ENCODE measurements at places on chromosomes 13 and 19.

DNA sequence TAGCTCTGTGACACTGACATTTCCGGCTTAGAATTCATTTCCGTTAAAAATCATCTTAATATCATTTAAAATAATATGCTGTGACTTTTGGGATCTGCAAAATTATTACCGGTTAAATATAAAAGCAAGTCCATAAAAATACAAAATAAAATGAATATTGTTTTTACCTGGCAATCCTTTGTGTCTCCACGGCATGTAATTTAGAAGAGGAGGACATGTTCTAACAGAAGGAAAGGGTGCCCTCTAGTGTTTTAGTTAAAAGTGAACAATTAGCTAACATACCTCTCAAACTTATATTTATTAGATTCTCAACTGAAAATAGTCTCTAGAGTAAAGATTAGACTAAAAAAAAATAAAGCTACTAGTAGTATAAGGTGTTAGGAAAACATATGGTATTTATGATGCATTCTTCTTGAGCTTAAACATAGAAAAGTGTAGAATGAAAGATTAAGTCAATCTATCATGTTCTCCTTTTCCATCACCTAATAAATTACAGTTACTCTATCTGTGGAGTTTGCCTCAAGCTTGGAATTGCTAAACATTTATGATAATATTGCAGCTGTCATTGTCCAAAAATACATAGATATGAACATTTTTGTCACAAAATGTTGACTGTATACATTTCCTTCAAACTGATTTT is 676.7 kb upstream of the SPRY2 start:
- no peak for DNase-seq

DNA sequence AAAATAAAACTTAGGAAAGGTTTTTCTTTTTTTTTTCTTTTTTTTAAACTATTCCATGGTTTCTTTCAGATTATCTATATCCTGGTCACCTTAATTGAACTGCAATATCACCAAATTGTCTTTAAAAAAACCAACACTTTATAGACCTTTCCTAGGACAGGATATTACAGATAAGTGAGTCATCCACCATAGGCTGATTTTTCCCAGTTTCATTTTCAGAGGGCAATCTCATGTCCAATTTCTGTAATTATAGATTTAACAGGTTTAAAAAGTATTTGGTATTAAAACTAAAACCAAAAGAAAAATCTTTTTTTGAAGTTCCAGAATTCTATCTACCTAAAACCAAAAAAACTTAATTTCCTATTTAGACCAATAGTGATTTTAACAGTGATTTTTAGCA is 13.2 kb downstream of the SPART start:
- DNase-seq = no peak

GRCh38 chr19:748274-748598 is 2.7 kb upstream of the MISP start:
- no peak for DNase-seq

GRCh38 chr19:11421371-11422098 is 2.4 kb upstream of the RGL3 start:
- no peak for DNase-seq

DNA sequence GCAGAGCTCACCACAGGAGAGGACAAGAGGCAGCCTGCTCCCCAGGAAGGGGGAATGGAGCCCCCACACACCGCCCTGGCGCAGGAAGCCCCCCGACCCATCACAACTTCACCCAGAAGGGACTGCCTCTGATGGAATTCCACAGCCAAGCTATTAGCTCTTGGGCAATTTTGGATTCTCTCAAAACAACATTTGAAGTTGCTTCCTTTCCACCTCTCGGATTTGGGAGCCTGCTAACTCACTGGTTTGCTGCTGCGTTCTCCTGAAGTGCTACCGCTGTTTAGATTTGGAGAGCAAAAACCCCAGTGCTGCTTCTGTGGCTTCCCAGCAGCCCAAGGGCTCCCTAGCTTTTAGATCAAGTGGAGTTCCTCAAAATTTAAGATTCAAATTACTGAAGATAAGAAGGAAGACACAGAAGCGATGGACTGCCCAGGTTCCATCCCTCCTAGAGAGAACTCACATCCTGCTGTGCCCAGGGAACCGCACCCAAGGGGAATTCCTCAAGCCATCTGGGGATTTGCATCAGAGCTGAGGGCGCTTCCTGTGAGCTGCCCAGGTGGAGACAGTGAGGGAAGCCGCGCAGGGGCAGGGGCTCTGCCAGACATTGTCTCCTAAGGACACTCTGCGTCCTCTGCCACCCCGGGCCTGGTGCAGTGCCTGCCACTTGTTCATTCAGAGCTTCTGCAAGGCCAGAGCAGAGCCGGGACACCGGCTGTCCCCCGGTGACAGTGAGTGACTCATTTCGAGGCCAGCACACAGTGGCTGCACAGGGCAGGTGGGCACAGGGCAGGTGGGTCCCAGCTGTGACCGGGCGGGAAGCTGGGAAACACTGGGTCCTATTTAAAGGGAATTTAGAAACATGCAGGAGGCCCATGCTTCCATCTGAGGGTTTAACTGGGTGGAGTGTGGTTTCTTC is 45.5 kb downstream of the COL4A1 start:
- no peak for DNase-seq

GRCh38 chr13:111390522-111391270 is 70.3 kb downstream of the TEX29 start:
- no peak for DNase-seq

DNA sequence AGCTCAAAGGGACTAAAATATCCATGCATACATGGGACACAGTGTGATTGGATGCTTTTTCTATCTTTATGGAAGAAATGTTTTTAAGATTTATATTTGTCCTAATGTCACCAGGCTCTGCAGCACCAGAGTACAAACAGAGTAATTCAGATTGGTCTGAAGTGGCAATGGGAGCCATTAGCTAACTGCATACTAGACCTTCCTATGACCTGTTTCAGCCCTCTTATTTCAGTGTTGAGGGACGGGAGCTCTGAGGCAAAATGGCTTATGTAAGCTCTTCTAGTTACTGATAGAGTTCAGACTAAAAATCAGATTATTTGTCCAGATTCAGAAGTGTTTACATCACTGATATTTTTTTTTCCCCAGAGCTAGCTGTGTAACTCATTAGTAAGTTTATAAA is 4.9 kb downstream of the SLAIN1 start:
- no peak for DNase-seq

GRCh38 chr13:102678339-102679107 is 16.3 kb downstream of the METTL21C start:
- DNase-seq = no peak

DNA sequence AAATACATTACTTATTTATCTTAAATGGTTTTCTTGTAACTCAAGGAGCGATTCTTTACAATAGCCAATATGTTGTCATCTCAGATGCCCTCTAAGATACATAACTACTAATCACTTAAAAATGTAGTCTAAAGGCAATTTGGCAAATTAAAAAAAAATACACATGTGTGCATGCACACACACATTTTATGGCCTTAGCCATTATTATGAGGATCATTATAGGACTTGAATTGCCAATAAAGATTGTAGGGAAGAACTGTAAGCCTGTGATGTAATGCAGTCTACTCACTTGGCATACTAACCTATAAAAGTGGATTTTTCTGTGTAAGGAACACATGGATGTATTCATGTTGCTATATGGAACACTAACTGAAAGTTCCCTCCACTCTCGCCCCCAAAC is 274.3 kb downstream of the SHISA2 start:
- no peak for DNase-seq

- DNase-seq = peak; percentile 17
Measured at GRCh38 chr19:28705008-28705407, 507.9 kb downstream of the UQCRFS1 start.

DNA sequence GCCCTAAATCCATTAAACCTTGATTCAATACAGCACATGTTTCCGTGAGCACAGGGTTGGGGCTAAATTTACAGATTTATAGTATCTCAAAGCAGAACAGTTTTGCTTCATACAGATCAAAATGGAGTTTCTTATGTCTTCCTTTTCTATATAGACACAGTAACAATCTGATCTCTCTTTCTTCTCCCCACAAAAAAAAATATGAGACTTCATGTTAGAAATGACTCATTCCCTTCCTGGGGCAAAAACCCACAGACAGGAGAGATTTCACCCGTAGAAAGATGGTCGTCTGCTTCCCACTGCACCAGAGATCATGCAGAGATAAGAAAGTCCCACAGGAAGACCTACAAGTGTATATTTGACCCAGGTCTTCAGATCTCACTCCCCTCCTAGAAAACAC is 7.7 kb upstream of the ZNF611 start:
- no peak for DNase-seq

DNA sequence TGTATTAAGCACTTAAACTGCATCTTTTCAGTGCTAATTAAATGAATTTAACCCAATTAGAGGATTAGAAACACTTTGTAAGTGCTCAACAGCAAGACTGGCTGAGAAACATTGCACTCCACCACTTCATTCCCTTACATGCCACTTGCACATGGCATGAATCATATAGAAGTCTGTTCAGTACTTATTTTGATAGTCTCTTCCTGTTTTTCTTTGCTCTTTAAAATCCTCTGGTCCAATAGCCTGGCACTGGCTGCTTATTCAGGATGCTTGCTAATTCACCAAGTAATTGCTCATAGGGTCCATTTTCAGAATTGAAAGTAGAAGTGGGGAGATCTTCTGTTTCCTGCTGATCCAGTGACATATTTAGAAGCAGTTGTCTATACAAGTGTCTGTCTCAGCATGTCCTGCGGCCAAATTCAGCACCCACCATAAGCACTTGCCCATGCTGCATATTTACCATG is 900.1 kb downstream of the PCDH9 start:
- DNase-seq = no peak

GRCh38 chr19:49639401-49640112 is 386 bp downstream of the RRAS start:
- DNase-seq = no peak

GRCh38 chr19:48636859-48637448 is at the start of gene DBP:
TSS of gene DBP (minus strand) at chr19:48637379. CDS start at chr19:48636994, 385 bp downstream.
- no peak for DNase-seq

- peak; percentile 15 for DNase-seq
Measured at GRCh38 chr13:40813667-40814454, 24.4 kb downstream of the SLC25A15 start.

- no peak for DNase-seq
Measured at GRCh38 chr13:81779876-81780275, 1439.0 kb upstream of the SPRY2 start.

GRCh38 chr13:73355134-73355533 is 296.3 kb downstream of the KLF5 start:
- DNase-seq = no peak

- no peak for DNase-seq
Measured at GRCh38 chr19:40192758-40193586, 1.7 kb downstream of the MAP3K10 start.

DNA sequence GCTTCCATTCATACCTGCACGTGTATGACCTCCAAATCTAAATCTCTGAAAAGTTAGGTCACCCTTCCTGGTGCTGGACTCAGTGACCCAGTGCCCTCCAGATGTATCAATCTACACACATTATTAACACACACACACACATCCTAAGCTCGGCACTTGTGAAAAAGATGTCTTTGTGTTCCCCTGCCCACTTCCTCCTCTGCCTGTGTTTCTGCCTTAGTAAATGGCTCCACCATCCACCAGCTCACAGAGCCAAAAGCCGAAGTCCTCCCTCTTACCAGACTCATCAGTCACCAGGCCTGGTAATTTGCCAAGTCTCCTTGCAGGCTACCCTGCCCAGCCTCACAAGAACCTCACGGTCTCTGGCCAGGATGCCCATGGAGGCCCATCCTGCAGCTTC is 131.5 kb downstream of the SHISA2 start:
- DNase-seq = no peak

- DNase-seq = no peak
Measured at GRCh38 chr13:80680786-80681366, 339.9 kb upstream of the SPRY2 start.

DNA sequence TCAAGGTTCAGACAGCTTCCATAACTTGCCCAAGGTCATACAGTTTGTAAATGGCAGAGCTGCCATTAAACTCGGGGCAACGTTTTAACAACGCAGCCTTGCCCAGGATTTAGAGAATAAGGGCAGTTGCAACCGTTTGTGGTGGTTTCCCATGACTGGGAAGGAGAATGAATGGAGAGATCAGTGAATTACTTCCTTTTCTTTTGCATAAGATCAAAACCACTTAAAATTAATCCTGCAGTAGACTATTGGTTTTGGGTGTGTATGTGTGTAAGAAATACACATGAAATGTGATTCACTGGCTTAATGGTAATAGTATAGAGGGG is 179.1 kb upstream of the MIR17HG start:
- no peak for DNase-seq

- DNase-seq = no peak
Measured at GRCh38 chr19:10640361-10640760, 13.8 kb upstream of the ILF3 start.

DNA sequence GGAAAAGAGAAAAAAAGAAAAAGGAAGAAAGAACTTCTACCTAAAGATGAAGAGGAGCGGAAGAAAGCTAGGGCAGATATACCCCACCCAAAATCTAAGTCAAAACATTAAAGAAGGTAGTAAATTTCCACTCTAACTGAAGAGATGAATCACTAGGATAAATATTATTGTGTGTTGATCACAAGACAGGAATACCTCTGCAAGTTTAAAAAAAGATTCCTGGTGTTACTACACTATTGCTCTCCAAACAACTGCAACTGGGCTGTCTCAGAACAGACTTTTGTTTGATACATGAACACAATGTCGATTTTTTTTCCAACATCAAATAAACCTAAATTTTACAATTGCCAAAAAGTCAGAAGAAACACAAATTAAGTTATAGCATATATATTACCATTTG is 6.8 kb downstream of the HSPH1 start:
- DNase-seq = no peak

DNA sequence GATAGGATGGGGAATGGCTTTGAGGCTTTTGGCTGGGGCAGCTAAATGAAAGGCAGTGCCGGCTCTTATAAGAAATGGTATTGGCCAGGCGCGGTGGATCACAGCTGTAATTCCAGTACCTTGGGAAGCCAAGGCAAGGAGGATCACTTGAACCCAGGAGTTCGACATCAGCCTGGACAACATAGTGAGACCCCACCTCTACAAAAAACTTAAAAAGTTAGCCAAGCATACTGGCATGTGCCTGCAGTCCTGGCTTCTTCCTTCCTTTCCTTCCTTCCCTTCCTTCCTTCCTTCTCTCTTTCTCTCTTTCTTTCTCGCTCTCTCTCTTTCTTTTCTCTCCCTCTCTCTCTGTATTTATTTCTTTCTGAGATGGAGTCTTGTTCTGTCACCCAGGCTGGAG is 3.1 kb downstream of the CA11 start:
- no peak for DNase-seq

DNA sequence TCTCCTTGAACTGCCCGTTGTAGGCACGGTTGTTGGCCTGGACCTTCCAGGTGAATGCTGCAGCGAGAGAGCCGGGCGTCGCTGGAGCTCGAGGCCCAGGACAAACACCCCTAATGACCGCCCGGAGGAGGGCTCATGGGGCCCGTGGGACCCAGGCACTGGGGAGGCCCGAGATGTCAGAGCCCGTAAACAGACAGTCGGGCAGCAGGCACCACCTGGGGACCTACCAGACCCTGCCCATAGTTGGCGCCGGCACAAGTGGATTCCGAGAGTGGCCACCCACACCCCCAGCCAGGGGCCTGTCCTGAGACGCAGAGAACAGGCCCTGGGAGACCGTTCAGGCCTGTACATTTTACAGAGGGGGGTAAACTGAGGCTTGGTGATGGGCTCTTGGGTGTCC is 2.4 kb downstream of the ATP8B3 start:
- DNase-seq = no peak

Data from iPS DF 19.7 (cell line).